ENCODE measurements at places on chromosomes 5 and 9. TPM values are rescaled to one million over a fixed set of nuclear protein-coding genes. Genes with fewer than 3 reads are reported as not detected.
A peak's percentile ranks its signal among the peaks of the same experiment; 100 is the strongest.

BSPRY gene
- polyA plus RNA-seq, result 3.2 TPM

TEK gene
- polyA plus RNA-seq, result 2.7 TPM

AHRR gene
- 0.88 TPM for polyA plus RNA-seq

- no peaks in the 10 kb centered on the region for H3K4me1 ChIP-seq
- no peak overlapping the region for H3K27ac ChIP-seq
- H3K27me3 ChIP-seq, result no peaks in the 10 kb centered on the region
- DNase-seq, result no peak
- no peaks in the 10 kb centered on the region for H3K36me3 ChIP-seq
- no peak overlapping the region for H3K4me3 ChIP-seq
Measured at GRCh38 chr5:19865336-19866089, 122.5 kb downstream of the CDH18 start.

DNA sequence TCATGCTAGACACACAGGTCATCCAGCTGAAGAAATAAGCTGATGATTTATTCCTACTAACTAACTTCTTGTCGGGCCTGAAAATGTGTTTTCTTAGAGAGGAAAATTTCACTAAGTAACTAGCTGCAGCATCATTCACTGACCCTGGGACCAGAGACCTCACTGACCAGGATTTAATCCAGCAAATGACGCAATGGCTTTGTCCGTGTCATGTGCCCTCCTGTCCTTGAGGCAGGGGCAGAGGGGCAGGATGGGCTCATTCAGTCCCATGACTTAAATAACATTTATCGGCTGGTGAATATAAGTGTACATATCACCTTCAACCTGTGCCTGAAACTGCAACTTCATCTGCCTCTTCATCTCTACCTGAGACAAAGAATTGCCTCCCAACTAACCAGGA lies 154.8 kb downstream of the SEMA5A start:
- H3K36me3 ChIP-seq, result no peaks in the 10 kb centered on the region
- H3K27ac ChIP-seq, result no peak overlapping the region
- H3K4me3 ChIP-seq, result no peak overlapping the region
- DNase-seq, result no peak
- no peaks in the 10 kb centered on the region for H3K27me3 ChIP-seq

- H3K27me3 ChIP-seq, result no peaks in the 10 kb centered on the region
- DNase-seq, result no peak
- peak overlapping the region; percentile 16 for H3K27ac ChIP-seq
- H3K4me3 ChIP-seq, result no peak overlapping the region
- H3K36me3 ChIP-seq, result no peaks in the 10 kb centered on the region
Measured at GRCh38 chr9:35350212-35350611, 139.7 kb upstream of the RUSC2 start.

BAAT gene
- 0.27 TPM for polyA plus RNA-seq

DNA sequence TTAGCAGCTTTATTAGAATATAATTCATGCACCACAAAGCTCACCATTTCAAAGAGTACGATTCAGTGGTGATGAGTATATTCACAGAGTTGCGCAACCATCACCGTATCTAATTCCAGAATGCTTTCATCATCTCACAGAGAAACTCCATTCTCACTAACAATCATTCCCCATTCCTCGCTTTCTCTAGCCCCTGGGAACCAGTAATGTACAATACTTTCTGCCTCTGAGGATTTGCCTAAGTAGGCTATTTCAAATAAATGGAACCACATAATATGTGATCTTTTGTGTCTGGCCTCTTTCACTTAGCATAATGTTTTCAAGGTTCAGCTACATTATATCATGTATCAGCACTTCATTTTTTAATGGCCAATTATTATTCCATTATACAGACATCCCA lies 145.1 kb upstream of the ADAMTS16 start:
- no peaks in the 10 kb centered on the region for H3K27me3 ChIP-seq
- no peak overlapping the region for H3K27ac ChIP-seq
- no peaks in the 10 kb centered on the region for H3K4me1 ChIP-seq
- no peaks in the 10 kb centered on the region for H3K36me3 ChIP-seq
- no peak for DNase-seq

- H3K27me3 ChIP-seq, result no peaks in the 10 kb centered on the region
- no peak overlapping the region for H3K4me3 ChIP-seq
- no peak for DNase-seq
- no peak overlapping the region for H3K27ac ChIP-seq
- H3K4me1 ChIP-seq, result no peaks in the 10 kb centered on the region
- H3K36me3 ChIP-seq, result no peaks in the 10 kb centered on the region
Measured at GRCh38 chr5:111829701-111830100, 72.7 kb upstream of the NREP start.

ALDH1A1 gene
- polyA plus RNA-seq, result 92.7 TPM

DNA sequence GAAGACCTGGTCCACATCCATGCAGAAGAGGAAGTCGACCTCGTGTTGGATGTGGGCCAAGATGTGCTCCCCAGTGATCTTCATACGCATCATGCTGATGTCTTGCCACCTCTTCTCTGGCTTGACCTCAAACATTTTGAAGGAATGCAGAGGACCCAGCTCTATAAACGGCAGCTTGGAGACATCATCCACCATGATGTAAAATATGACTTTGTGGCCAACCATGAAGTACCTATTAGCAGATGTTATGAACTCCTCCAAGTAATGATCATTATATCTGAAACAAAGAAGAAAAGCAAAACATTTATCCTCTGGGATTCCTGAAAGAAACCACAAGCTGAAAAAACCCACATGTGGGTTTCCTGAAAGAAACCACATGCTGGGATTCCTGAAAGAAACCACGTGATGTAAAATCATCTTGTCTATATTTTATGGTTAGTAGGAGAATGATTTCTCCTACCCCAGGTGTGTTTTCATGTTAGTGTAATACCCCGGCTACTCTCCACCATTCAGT lies 52.3 kb downstream of the GGTA1 start:
- H3K27ac ChIP-seq, result no peak overlapping the region
- H3K36me3 ChIP-seq, result no peaks in the 10 kb centered on the region

GRCh38 chr9:107886826-107887225 lies 397.3 kb upstream of the KLF4 start:
- no peaks in the 10 kb centered on the region for H3K36me3 ChIP-seq
- no peak overlapping the region for H3K4me3 ChIP-seq
- no peaks in the 10 kb centered on the region for H3K27me3 ChIP-seq
- DNase-seq, result no peak
- H3K27ac ChIP-seq, result no peak overlapping the region

GRCh38 chr9:21565155-21565554 lies 83.0 kb upstream of the IFNE start:
- DNase-seq, result no peak
- no peaks in the 10 kb centered on the region for H3K36me3 ChIP-seq
- H3K27ac ChIP-seq, result no peak overlapping the region
- no peaks in the 10 kb centered on the region for H3K4me1 ChIP-seq
- peaks cover 15% of the 10 kb centered on the region for H3K27me3 ChIP-seq

GRCh38 chr5:138635265-138635664 lies 60.1 kb upstream of the HSPA9 start:
- H3K27me3 ChIP-seq, result no peaks in the 10 kb centered on the region
- no peaks in the 10 kb centered on the region for H3K36me3 ChIP-seq
- no peak overlapping the region for H3K4me3 ChIP-seq
- peaks cover 13% of the 10 kb centered on the region for H3K4me1 ChIP-seq
- DNase-seq, result peak; percentile 66

PCDHGA2 gene
- polyA plus RNA-seq, result 0.27 TPM

GRCh38 chr5:35339616-35340100 lies 109.4 kb upstream of the PRLR start:
- H3K27ac ChIP-seq, result no peak overlapping the region
- DNase-seq, result no peak

- H3K4me3 ChIP-seq, result no peak overlapping the region
- no peak overlapping the region for H3K27ac ChIP-seq
- no peaks in the 10 kb centered on the region for H3K36me3 ChIP-seq
- no peaks in the 10 kb centered on the region for H3K27me3 ChIP-seq
- DNase-seq, result no peak
- no peaks in the 10 kb centered on the region for H3K4me1 ChIP-seq
Measured at GRCh38 chr9:88106492-88106891, 31.8 kb downstream of the SPATA31C2 start.

DNA sequence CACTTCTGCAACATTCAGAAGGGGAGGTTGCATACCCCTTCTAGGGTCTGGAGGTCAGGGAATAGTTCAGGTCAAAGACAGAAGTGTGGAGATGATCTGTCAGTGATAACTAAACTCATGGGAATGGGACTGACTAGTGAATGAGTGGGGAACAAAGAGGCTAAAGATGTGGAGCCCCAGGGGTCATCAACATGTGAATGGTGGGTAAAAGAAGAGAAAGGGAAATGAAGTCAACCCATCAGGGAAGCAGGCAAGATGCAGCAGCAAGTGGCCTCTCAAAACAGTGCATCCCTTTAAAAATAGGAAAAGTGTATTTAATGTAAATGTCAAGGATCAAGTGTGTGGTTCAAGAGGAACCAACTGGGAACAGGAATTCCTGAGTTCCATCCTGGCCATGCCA lies 69.9 kb downstream of the PLPPR1 start:
- H3K4me3 ChIP-seq, result no peak overlapping the region
- no peak overlapping the region for H3K27ac ChIP-seq
- no peaks in the 10 kb centered on the region for H3K27me3 ChIP-seq
- no peak for DNase-seq

DNA sequence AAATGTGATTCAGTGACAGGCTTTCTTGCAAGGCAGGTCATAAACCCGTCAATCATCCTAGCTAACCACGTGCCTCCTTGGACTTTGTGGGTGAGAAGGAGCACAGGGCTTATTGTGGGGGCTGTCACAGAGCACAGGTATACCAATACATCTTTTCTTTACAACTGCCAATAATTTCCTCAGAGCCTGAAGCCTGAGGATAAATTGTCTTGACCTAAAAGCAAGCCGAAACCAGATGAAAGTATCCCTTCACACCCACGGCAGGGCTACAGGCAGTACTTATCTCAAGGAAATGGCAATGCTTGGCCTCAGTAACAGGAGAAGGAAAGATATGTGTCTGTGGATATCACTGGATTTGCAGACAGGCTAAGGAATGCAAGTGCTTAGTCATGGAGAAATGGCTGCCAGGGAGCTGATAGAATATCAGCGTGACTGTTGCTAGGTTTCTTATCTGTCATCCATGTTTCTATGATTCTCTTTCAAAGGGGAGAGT lies 90.3 kb upstream of the ZNF366 start:
- no peak overlapping the region for H3K4me3 ChIP-seq
- peak overlapping the region; percentile 52 for H3K27ac ChIP-seq
- peaks cover 34% of the 10 kb centered on the region for H3K4me1 ChIP-seq
- H3K27me3 ChIP-seq, result no peaks in the 10 kb centered on the region
- H3K36me3 ChIP-seq, result no peaks in the 10 kb centered on the region
- DNase-seq, result no peak

DNA sequence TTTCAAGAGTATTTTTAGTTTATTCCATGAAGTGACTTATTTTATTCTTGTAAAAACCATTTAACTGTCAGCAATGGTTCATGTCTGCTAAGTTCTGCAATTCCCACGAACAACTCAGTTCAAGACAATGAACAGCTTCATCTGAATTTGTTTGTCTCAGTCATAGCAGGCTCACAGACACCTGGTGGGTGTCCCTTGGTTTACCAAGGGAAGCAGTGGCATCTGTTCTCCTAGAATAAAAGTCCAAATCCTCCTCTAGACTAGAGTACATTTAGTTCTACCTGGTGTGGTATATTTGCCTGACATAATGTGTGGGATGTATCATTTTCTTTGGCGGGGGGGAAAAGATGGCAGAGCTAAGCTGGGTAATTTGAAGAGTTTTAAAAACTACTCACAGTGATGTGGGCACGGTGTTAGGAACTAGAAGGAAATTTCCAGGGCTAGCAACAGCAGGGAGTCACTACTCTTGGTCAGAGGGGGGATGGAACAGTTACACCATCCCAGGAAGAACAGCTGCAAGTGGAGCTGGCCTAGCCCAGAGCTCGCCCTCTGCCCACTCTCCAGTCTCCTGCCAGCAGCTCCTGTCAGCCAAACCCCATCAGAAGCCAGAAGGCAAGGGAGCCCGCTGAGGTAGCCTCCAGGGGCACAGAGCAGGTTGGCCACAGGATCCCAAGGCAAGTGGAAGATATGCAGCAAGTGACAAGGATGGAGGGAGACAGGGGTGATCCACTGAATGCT lies 100.3 kb downstream of the PJA2 start:
- H3K4me3 ChIP-seq, result no peak overlapping the region
- no peaks in the 10 kb centered on the region for H3K27me3 ChIP-seq
- H3K36me3 ChIP-seq, result no peaks in the 10 kb centered on the region
- no peaks in the 10 kb centered on the region for H3K4me1 ChIP-seq

DNA sequence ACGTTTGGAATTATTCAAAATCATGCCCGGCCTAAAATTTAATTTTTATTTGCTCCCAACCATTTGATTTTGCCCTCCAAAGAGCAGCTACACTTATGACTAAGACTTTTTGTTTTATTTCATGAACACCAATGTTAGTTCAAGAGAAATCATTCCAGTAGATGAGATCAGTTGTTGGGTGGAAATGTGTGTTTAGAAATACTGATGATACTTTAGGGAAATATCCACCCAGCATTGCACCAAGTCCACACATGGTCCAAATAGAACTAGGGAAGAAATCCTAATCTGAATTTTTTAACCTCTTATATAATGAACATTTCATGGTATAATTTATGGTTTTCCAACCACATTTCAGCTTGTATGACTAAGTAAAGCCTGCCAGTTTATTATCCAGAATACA lies 28.3 kb upstream of the GOLPH3 start:
- no peak for DNase-seq
- H3K27me3 ChIP-seq, result no peaks in the 10 kb centered on the region
- H3K27ac ChIP-seq, result no peak overlapping the region
- H3K4me1 ChIP-seq, result peaks cover 10% of the 10 kb centered on the region

- peak within 1 kb of the TSS; percentile 26 for H3K4me3 ChIP-seq
- H3K27ac ChIP-seq, result peak within 1 kb of the TSS; percentile 85
- no peaks in the 10 kb centered on the region for H3K27me3 ChIP-seq
- H3K36me3 ChIP-seq, result no peaks in the 10 kb centered on the region
- H3K4me1 ChIP-seq, result peaks cover 9% of the 10 kb centered on the region
Measured at GRCh38 chr9:68704814-68705530, at the start of gene PIP5K1B. Gene PIP5K1B, plus strand, starts transcription at chr9:68705240. Its CDS starts 117,375 bp downstream, at chr9:68822615.

RAI14 gene
- 26.1 TPM for polyA plus RNA-seq

GRCh38 chr9:120966013-120966369 lies 39.4 kb upstream of the TRAF1 start:
- no peak for DNase-seq
- H3K27ac ChIP-seq, result peak overlapping the region; percentile 73
- H3K27me3 ChIP-seq, result no peaks in the 10 kb centered on the region
- H3K36me3 ChIP-seq, result no peaks in the 10 kb centered on the region

GRCh38 chr5:14136228-14136627 lies 6.9 kb upstream of the TRIO start:
- no peak for DNase-seq
- H3K4me3 ChIP-seq, result no peak overlapping the region
- no peaks in the 10 kb centered on the region for H3K4me1 ChIP-seq
- no peaks in the 10 kb centered on the region for H3K36me3 ChIP-seq
- no peak overlapping the region for H3K27ac ChIP-seq
- H3K27me3 ChIP-seq, result no peaks in the 10 kb centered on the region

DNA sequence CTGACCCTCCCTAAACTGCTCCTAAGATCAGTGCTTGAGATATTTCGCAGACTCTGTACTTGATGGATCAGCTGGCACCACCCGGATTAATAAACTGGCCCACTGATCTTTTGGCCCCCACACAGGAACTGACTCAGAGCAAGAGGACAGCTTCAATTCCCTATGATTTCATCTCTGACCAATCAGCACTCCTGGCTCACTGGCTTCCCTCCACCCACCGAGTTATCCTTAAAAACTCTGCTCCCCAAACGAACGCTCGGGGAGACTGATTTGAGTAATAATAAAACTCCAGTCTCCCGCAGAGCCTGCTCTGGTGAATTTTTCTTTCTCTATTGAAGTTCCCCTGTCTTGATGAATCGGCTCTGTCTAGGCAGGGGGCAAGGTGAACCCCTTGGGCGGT lies 36.5 kb upstream of the CD180 start:
- H3K27ac ChIP-seq, result no peak overlapping the region
- H3K36me3 ChIP-seq, result no peaks in the 10 kb centered on the region
- H3K4me3 ChIP-seq, result no peak overlapping the region

GRCh38 chr5:180069589-180070247 lies 1.8 kb downstream of the RNF130 start:
- H3K27me3 ChIP-seq, result no peaks in the 10 kb centered on the region
- H3K36me3 ChIP-seq, result no peaks in the 10 kb centered on the region
- peak; percentile 62 for DNase-seq
